Kidney epithelial cell (primary cell): ENCODE measurements at places on chromosomes 1 and 21.

- DNase-seq = no peak
These were observed 113.0 kb downstream of the OSBPL9 start for GRCh38 chr1:51729824-51730301.

DNA sequence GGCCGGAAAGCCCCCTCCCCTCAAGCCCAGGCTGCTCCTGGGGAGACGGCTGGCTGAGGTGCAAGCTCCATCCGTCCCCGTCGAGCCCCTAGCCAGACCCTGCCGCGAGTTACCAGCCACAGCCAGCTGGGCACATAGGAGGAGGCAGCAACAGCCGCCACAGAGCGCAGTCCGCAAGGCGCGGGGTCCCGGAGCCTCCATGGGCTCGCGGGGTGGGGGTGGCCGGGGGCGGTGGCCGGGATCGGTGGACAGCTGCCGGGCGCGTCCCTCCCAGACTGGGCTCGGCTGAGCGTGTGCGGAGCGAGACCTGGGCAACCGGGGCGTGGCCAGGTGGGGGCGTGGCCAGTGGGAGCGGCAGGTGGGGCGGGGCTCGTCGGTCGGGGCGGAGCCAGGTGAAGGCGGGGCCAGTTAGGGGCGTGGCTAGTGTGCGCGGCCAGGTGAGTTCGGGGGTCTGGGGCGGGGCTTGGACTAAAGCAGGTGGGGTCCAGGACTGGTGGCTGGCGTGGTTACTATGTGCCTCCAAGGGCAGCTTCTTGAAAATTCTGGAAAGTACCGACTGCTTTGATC is at the start of gene CD164L2:
Gene CD164L2, minus strand, starts transcription at position 295 of the 567 bp plus-strand sequence. Its CDS starts 94 bp downstream, at position 201.
- DNase-seq = no peak

- no peak for DNase-seq
These were observed 55.2 kb upstream of the KAZN start for GRCh38 chr1:14543191-14543840.

- no peak for DNase-seq
These were observed 3.0 kb downstream of the IGSF21 start for GRCh38 chr1:18110598-18110939.

DNA sequence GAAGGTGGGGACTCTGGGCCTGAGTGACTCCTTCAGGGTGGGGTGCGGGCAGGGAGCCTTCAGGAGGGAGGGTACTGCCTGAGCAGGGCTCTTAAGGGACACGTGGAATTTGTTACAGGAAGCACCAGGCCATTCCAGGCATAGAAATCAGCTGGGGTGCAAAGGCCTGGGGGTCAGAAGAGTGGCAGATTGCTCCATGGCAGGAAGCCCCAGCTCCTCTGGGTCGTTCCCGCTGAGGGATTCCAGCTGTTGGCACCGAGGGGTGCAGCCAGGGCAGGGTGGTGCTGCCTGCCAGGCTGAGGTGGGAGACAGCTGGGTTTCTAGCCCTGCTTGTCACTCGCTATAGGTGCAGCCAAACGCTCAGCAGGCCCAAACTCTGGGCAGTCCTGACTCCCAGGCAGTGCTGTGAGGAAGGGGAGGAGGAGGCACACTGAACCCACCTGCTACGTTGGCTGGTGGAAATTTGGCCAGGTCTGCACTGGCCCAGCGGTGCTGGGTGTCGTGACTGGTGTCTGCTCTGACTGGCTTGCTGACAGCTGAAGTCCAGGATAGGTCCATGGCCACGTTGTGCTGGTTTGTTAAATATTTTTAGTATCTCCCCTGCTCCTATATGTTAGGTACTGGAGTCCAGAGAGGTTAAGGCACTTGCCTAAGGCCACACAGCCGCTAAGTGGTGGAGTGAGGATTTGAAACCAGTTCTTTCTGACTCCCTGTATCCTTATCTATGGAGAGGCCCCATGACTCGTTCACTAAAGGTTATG is 19.3 kb downstream of the TNFRSF1B start:
- DNase-seq = no peak

DNA sequence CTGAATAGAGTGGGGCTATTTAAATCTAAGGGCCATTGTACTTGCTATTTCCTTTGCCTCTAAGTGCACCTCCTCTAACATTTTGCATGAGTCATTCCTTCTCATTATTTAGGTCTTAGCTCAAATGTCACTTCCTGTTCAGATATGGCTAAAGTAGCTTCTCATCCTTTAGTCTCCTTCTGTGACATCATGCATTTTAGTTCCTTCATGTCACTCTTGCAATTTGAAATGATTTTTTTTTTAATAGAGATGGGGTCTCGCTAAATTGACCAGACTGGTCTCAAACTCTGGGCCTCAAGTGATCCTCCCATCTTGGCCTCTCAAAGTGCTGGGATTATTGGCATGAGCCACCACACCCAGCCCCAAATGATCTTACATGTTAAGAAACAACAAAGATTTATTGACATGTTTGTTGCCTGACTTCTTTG is 6.6 kb downstream of the TBX19 start:
- no peak for DNase-seq

DNA sequence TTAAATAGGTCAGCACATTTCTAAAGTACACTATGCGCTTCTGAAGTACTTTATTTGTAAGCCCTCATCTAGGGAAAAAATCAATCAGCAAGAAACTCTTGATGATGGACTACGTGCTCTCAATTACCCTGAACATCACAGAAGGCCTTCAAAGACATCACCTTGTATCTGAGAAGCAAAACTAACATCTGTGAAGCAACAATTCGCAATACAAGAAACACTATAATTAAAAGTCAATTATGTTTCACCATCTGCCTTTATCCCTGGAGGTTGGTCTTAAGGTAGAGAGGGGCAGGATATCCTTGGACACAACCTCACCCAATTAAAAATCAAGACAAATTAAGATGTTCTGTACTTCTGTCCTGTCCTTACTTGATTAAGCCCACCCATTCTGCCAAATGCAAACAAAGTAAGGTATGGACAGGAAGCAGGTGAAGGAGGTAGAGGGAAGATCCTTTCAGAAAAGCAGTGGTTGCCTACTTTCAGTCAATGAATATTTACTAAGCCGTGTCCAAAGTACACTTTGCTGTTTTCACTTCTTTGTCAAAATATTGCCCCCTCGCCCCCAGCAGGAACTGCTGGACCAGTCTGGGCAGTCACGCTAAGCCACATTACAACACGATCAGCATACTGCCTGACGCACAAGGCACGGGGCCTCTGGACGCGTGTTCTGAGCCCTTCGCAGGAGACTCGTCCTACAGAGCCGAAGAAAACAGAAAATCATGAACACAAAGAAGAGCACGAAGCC is 887 bp downstream of the SLC19A2 start:
- DNase-seq = no peak

DNA sequence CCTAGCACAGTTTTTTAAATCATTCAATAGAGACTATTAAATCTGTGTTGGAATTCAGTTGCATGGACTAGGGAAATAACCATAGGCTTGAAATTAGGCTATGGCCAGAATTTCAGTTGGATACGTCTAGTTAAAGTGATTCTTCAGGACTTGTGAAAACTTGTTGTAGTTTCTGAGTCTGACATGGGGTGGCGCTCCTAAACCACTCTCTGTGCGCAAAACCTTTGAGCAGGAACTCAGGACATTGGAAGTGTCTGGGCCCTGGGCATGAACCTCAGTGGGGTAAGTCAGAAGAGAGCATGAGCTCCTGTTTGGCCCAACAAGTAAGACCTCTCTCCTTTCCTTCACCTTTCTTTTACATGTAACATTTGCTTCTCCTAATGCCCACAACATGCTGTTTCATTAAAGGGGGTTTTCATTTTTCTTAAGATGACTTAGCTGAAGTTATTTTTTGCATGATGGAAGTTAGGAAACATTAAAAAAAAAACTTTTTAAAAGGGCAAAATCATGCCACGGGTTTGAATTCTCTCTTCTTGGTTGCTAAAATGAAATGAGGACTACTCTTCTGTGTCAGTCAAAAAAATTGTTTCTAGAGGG is 17.1 kb upstream of the CCDC190 start:
- no peak for DNase-seq

GRCh38 chr21:45866551-45866950 is 115.0 kb upstream of the COL6A1 start:
- no peak for DNase-seq

DNA sequence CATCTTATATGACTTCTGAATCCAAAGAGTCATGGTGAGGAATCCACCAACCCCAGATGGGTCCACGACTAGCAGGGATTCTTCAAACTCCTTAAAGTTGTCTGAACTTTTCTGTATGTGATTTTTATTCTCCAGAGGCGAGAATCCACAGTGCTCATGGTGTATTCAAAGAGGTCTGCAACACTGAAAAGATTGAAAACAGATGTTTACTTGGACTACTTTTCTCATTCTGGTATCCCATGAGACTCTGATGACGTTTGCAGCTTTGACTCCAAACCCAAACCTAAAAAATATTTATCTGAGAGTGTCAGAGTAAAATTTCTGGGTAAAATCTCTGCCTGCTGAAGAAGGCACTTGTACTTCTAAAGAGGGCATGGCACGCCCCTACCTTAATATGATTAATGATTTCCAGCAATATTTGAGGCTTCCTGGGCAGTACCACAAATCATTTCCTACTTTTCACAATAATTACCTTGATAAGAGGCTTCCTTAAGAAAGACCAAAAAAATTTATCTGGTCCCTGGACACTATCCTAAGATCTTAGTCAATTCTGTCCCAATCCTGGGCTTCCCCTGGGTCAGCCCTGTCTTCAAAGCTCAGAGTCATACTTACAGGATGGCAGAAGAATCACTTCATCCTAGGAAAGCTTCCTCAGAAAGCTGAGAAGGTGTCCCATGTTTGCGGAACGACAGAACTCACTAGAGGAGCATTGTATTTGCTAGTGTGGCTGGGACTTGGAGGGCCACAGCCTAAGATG is 76.5 kb upstream of the MAP10 start:
- DNase-seq = no peak

GRCh38 chr1:84406346-84406861 is 8.1 kb downstream of the DNASE2B start:
- no peak for DNase-seq

- DNase-seq = no peak
These were observed 108.5 kb downstream of the COP1 start for GRCh38 chr1:176098560-176098959.

DNA sequence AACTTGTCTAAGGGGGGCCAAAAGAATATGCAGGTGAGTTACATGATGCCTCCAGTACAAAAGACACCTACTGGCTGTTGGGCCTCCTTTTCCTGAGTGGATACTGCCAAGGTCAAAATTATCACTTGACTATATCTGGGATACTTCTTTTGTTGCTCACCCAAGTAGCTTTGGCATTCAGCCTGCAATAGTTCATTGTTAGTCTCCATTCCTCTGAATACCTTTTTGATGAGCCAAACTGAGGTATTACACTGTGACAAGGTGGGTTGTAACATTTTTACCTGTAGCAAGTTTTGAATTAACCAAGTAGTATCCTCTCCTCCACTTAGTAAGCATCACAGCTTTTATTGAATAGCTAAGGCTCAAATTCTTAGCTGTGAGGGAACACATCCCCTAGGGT is 408.0 kb downstream of the LRRIQ3 start:
- no peak for DNase-seq

DNA sequence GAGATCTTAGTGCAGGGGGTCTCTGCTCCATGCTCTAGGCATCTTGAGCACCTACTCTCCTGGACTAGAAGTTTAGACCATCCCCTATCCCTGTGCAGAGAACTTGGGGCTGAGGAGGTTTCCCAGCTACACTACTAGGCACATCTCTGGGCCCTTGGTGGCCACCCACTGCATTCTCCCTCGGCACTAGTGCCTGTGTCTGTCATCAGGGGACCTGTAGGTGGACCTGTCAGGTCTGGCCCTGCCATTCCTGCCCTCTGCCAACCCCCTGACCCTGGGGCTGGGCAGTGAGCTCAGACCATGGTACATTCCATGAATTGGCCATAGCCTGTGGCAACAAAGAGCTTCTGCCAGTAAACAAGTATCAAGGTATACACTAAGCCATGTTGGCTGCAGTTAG is 269.1 kb downstream of the AKT3 start:
- no peak for DNase-seq

DNA sequence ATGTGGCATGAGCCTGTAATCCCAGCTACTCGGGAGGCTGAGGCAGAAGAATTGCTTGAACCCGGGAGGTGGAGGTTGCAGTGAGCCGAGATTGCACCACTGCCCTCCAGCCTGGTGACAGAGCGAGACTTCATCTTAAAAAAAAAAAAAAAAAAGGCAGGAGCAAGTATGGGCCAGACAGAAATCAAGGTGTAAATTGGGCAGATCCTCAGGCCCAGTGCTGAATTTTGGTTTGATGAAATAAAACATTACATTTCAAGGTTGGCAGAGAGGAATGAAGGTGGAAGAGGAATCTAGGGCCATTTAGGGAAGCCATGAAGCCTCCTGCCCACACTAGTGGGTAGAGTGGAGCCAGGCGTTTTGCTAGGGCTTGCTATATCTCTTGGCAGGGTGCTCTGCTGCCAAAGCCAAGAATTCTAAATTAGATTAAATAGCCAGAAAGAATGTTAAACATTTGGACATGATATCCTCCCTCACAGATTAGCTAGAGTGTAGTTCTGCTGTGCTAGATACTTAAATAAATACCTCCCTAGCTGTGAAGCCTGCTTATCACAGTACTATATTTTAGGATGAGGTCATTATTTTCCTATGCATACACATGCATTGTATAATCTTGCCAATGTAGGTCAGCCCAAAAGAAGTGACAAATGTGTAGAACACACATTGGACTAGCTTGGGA is 16.6 kb upstream of the LGALS8 start:
- DNase-seq = no peak

GRCh38 chr1:45403298-45403697 is 63.1 kb upstream of the MUTYH start:
- DNase-seq = no peak

- no peak for DNase-seq
These were observed 22.1 kb downstream of the SLC35D1 start for GRCh38 chr1:67031859-67032247.

DNA sequence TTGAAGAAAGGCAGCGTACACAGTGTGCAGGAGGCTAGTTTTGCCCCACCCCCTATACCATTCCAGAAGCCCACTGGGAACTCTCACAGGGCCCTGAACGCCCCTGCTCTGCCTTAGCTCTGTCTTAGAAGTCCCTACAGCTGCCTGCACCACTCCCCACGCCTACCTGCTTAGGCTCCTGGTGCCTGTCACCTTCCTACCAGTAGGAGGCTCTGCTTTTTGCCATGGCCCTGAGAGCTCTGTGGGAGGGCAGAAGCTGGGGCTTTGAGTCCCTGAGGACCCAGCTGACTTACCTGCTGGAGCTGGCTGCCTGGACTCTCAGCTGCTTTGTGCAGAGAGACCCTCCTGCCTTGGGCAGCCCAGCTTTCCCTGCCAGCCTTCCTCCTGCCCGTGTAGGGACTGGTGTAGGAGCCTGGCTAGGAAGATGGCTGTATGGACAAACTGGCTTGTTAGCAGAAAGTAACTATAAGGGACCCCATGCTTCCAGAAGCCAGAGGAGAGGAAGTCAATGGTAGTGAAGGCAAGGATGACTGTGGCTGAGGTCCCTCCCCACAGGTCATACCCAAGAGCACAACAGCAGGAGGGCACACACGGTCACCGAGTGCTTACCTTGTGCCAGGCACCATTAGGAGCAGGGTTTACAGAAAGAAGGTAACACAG is 9.8 kb upstream of the CELSR2 start:
- no peak for DNase-seq
